ENCODE measurements at places on chromosomes 5 and 9.
A peak's percentile ranks its signal among the peaks of the same experiment; 100 is the strongest.

DNA sequence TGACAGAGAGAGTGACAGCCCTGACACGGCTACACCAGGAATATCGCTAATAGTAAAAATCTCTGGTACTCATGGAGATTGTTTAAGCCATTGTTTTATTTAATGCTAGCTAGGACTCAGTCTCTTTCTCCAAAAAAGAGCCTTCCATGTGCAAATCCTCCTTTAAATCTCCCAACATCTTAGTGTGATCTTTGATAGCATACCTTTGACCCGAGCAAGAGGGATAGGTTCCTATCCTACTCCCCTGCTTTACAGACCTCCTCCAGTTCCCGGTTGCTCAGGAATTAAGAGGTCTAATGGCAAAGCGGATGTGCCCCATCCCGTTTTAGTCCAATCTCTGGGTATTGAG, 663 bp upstream of the FRMD3 start:
- DNase-seq = no peak

GRCh38 chr9:4080921-4081895, 218.7 kb downstream of the GLIS3 start:
- peak; percentile 45 for DNase-seq

DNA sequence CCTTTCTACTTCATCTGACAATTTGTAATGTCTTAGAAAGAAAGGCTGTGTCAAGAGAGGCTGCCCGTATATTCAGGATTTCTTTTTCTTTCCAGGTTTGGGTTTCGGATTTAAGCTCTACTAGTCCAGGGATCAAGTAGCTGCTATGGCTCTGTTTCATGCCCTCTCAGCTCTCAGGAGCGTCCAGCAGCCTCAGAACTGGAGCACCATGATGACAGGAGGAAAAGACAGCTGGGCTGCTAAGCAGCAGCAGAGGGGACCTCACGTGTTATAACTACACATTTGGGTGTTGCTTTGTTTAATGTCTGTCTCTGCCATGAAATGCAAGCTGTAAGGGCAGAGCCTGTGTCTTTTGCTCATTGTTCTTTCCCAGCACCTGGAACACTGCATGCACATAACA, 28.5 kb downstream of the TBC1D2 start:
- DNase-seq = peak; percentile 18

DNA sequence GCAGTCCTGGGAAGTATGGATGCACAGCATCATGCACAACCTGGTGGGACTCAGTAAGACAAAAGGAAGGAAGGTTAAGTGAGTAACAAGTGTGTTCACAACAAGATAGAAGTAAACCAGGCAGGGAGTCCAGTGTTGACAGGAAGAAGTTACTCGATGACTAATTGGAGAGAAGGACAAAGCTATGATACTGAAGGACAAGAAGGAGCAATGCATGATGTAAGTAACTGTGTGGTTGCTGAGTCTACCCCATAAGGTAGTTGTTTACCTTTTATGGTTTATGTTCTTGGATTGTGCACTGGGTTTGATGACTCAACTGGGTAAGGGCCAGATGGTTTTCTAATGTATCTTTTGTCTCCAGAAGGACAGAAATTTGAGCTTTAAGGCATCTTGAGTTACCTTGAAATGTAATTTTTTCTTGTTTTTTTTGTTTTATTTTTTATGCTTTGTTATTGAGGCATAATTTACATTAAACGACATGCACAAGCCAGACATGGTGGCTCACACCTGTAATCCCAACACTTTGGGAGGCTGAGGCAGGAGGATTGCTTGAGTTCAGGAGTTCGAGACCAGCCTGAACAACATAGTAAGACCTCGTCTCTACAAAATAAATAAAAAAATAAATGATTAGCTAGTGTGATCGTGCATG, 89.2 kb upstream of the CAST start:
- peak; percentile 99 for DNase-seq

DNA sequence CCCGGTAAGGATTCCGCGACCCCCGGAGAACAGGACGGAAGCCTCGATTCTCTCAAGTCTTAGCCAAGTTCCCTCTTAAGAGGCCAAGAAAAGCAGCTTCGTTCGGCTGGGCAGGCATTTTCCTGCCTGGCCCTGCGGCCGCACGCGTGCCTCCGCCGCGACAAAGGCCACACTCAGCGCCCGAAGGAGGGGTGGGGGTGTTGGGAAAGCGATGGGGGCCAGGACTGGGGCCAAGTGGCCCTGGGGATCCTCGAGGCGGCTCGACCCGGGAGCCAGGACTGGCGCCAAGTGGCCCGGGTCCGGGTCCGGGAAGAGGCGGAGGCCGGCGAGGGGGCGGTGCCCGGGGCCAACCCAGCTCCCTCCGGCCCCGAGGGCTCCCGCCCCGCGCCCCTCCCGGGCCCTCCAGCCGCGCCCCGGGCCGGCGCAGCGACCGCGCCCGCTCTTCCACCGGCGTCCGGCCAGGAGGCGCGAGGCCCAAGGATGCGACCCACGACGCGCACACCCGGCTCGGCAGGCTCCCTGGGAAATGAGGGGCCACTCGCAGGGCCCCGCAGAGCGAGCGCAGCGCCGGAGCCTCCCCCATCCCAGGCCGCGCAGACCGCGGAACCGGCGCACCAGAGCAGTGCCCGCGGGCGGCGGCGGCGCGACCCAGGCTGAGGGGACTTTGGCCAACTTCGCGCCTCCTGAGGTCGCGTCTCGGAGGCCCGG, 756 bp downstream of the VAV2 start:
- peak; percentile 22 for DNase-seq

Data from iris pigment epithelial cell (primary cell).